Activated naive CD8-positive, alpha-beta T cell treated with anti-CD3 and anti-CD28 coated beads, Interleukin-2, amount 10 ng/mL, durations not matched to agents 7 days and 5 days (primary cell): ENCODE measurements at places on chromosomes 1 and 21. TPM values are rescaled to one million over a fixed set of nuclear protein-coding genes. Genes with fewer than 3 reads are reported as not detected.
A peak's percentile ranks its signal among the peaks of the same experiment; 100 is the strongest.

Gene LAMC1
- total RNA-seq: 0.17 TPM

DNA sequence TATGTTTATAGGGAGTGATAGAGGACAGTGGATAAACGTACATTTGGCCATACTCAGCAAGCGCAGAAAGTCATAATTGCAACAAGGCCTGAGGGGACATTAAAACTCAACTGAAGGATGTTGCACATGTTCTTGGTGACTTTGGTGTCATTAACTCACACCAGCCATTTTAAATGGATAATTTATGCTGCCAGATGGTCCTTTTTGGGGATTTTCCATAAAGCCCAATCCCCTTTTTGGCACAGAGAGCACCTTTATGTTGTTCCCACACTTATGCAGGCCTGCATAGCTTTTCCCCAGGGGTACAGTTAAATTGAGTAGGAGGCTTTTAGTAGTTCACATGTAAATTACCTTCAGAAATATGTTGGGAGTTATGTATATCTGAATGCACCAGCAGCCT is 279.6 kb downstream of the NFIA start:
- no peak for DNase-seq

- DNase-seq: no peak
Observed at GRCh38 chr1:54325703-54326461, 80.3 kb downstream of the SSBP3 start.

Gene NFASC
- total RNA-seq: 0.31 TPM

DNA sequence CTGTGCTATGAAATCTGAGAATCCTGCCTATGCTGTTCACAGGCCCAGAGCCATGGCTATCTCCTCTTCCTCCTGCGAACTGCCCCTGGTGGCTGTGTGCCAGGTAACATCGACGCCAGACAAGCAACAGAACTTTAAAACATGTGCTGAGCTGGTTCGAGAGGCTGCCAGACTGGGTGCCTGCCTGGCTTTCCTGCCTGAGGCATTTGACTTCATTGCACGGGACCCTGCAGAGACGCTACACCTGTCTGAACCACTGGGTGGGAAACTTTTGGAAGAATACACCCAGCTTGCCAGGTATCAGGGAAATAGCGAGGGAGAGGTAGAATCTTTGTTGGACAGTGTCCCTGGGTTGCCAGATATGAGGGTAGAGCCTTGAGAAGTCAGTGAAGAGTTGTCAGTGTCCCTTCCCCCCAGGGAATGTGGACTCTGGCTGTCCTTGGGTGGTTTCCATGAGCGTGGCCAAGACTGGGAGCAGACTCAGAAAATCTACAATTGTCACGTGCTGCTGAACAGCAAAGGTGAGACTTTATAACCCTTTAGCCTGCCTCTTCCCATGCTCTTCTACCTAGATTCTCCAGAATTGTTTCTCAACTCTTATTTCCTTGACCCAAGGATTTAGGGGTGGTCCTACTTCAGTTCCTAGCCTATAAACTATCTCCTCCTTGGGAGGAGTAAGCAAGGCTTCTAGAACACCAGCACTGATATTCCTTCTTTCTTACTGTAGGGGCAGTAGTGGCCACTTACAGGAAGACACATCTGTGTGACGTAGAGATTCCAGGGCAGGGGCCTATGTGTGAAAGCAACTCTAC is 1.4 kb downstream of the NIT1 start:
- no peak for DNase-seq

- no peak for DNase-seq
Observed at GRCh38 chr1:185668013-185668412, 66.2 kb upstream of the HMCN1 start.

GRCh38 chr1:237012788-237013383 is 8.6 kb upstream of the MT1HL1 start:
- no peak for DNase-seq

DNA sequence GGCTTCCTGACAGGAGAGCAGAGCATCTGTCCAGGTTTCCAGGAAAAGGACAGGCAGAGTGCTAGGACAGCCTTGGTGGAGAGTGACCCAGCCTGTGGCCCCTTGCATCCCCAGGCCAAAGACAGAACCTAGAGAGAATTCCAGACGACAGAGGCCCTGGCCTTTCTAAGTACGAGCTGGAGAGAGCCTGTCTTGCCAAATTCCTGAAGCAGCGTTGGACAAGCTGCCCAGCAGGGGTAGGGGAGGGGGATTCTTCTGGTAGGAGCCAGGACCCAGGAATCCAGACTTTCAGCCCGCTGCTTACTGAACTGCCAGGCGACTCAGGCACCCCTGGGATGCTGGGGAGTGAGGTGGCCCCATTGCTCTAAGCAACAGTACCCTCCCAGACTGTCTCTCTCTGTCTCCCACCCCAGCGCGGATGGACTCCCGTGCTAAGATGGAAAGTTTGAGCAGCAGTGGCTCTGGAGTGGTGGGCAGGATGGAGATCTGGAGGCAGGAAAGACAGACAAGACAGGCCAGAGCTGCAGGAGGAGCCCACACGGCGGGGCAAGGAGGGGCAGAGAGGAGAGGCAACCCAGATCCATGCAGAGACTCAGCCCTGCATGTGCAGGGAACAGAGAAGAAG is 8.8 kb upstream of the PEAR1 start:
- DNase-seq: no peak

GRCh38 chr1:173669491-173669941 is at the start of gene ANKRD45:
Gene ANKRD45 (minus strand): TSS chr1:173669851. CDS start chr1:173659418, 10,433 bp downstream.
- DNase-seq: peak; percentile 49

Gene CD34
- not detected for total RNA-seq

DNA sequence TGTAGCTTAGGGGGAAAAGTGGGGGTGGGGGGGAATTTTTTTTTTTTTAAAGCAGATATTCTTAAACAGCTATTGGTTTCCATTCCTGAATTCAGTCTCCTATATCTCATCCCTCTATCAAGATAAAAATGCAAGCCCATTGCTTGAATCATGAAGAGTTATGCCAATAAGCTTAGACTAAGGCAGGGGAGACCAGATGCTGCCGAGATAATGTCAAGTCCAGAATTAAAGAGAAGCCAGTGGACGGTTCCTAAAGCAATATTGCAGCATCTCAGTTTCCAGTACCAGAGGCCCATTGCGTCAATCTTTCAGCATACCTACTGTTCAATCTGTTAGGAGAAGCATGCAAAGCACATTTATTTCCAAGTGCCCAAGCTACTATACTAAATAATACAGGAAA is 309.4 kb downstream of the BARHL2 start:
- DNase-seq: no peak

DNA sequence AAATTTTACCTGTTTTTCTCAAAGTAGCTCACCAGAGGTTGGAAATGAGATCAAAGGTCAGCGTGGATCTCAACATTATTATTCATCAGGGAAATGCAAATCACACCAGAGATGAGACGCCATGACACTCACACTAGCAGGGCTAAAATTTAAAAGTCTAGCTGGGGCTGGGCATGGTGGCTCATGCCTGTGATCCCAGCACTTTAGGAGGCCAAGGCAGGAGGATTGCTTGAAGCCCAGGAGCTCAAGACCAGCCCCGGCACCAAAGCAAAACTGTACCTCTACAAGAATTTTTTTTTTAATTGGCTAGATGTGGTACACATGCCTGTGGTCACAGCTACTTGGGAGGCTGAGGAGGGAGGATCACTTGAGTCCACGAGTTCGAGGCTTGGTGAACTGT is 41.4 kb upstream of the PCBP3 start:
- no peak for DNase-seq

DNA sequence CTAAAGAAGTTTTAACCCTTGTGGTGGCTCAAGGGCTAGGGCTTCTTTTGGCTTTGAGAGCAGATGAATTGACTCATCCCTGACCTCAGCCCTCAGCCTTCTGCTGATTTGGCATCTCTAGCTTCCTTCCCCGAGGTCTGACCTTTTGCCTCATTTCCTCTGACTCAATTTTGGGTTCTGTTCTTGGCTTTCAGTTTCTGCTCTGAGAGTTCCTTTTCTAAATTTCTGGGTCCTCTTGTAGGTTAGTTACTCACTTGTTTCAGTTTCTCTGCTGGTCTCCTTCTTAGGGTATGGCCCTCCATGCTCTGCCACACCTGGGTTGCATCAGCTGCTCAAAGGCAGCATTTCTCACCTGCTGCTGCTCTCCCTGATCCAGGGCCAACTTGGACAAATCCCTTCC is 19.4 kb downstream of the PDE4B start:
- DNase-seq: peak; percentile 35

Gene RGS2
- 17.5 TPM for total RNA-seq

DNA sequence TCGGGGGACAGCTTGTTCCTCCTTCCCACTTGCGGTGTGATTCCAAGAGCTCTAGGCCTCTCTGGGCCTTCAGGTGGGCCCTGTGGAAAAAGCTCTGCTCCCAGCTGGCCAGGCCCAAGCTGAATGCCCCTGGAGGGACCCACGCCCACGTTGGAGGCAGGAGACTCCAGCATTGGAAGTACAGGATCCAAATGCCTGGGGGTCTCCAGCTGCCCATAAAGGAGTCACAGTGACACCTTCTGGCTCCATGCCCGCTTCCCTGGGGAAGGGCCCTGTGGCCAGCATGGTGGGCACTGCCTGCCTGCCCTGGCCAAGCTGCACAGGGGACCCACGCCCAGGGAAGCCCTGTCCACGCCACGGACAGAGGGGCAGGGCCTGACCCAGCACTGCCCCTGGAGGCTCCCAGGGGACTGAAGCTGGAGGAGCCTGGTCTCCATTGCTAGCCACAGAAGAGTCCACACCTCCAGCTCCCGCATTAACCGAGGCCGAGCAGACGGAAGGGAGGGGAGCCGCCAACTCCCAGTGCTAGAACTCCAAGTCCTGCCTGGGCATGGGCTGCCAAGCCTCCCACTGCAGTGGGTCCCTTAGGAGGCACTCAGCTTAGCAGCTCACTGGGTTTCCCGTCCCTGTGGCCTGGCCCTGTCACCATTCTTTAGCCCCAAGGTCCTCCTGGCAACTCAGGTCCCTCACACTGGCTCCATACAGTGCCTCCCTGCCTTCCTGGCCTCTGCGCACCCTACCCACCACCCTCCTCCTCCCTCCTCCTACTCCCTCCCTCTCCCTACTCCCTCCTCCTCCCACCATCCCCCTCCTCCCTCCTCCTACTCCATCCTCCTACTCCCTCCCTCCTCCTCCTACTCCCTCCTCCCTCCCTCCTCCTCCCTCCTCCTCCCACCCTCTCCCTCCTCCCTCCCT is 41.9 kb downstream of the WNT9A start:
- DNase-seq: no peak

Gene APCS
- total RNA-seq: not detected

Gene TFAP2E
- 1.2 TPM for total RNA-seq

Gene RSPH1
- not detected for total RNA-seq

DNA sequence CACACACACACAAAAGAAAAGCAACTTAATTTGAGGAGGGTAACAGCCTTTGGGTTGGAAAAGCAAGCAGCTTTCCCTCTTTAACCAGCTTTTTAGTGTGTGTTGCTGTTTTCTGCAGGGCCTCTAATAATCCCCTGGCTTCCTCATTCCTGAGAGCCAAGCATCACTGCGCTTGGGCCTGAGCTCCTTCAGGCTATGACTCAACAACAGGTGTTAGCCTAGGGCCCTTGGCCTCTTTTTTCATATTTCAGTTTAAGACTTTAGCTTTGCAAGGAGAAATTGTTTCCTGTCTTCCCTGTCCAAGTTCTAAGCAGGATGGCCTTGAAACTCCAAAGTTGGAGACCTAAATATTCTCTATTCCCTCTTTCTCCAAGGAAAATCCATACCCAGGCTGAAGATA is 26.2 kb upstream of the SNX27 start:
- DNase-seq: no peak

DNA sequence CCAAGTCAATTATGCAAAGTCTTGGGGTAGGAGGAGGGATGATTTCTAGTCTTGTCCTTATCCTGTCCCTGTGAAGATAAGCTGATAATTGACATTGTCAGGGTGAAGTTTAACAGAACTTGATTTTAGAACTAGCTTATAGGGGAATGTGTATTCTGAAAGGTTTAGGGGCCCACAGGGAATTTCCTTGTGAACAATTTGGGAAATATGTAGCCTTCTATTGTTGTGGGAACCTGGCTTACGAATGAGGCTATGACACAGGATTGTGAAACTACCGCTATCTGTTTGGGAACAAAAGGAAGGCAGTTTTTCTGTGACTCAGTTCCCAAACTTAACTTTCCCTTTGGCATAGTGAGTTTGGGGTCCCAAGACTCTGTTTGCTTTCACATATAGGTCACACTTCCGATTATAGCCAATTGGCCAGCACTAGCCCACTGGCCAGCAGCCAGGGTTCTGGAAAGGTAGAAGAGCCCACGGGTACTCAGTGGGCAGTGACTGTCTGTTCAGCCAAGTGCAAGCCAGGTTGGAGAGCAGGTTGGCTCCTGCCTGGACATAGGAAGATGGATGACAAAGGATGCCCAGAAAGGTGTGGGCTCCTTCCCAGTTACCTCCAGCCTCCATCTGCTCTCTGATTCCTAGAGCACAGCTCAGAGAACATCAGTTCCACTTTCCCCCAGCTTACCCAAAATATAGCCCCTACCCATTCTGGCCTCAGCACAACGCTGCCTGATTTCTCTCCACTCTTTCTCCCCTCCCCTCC is 35.5 kb downstream of the H3-3A start:
- DNase-seq: no peak

GRCh38 chr1:106651028-106651762 is 405.3 kb upstream of the PRMT6 start:
- DNase-seq: no peak

Gene KRTAP19-1
- not detected for total RNA-seq

GRCh38 chr1:18528616-18529015 is 47.9 kb downstream of the KLHDC7A start:
- DNase-seq: no peak

Gene AUNIP
- 4.8 TPM for total RNA-seq

GRCh38 chr21:16071092-16071491 is 341.3 kb downstream of the USP25 start:
- no peak for DNase-seq

Gene SCCPDH
- total RNA-seq: 13.7 TPM

- no peak for DNase-seq
Observed at GRCh38 chr1:33712186-33712585, 151.7 kb upstream of the HMGB4 start.

Gene CD48
- total RNA-seq: 379 TPM

GRCh38 chr1:228001738-228002535 is 4.9 kb upstream of the WNT3A start:
- DNase-seq: peak; percentile 23
